ENCODE measurements at places on chromosomes 3 and 15.

- DNase-seq: no peak
These were observed 8.2 kb downstream of the SLC6A6 start for GRCh38 chr3:14410503-14411165.

DNA sequence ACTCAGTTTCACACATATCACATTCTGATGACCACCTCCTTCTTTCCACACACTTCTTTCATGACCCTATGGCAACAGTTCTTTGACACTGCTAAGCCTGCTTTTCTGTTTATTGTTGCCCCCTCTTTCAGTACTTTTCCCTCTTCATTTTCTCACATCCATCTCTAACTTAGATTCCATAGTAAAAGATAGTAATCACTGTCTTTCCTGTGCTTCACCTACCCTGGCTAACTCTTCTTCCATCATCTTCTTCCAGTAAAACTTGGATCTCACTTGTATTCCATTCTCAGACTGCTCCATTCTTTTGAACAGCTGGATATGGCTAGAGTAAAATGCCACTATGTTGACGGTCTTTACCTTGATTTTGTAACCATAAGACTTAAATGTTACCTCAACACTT is 632.6 kb upstream of the TGFBR2 start:
- no peak for DNase-seq

GRCh38 chr3:13081603-13082360 is 8.6 kb upstream of the IQSEC1 start:
- DNase-seq: no peak

GRCh38 chr3:11591002-11591355 is 52.7 kb downstream of the VGLL4 start:
- DNase-seq: no peak

DNA sequence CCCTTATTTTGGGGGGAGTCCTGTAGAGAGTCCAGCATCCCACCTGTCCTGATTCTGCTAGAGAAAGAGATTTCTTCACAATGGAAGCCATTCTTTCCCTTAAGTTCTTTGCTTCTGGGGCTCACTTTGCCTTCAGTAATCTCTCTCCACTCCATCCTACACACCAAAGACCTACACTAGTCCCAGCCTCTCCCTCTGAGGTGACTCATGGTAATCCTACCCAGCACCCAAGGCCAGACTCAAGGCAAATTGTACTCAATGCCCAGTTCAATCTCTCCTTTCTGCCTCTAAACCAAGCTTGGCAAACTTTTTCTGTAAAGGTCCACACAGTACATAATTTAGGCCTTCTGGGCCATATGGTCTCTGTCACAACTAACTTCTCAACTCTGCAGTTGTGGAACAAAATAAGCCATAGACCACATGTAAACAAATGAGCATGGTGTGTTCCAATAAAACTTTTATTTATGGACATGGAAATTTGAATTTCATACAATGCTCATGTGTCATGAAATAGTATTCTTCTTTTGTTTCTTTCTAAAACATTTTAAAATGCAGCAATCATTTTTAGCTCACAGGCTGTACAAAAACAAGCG is 72.5 kb downstream of the MRPL46 start:
- no peak for DNase-seq

DNA sequence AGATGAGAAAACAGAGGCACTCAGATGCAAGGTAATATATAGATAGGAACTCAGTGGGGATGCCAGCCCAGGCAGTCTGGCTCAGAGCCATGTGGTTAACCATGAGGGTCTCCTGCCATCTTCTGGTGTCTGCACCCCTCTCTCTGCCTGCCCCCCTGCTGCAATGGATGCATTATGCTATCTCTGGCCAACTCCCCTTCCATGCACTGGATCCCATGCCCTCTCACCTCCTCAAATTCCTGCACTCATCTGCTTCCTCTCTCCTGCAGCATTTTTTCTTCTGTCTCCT is 163.2 kb downstream of the STT3B start:
- DNase-seq: no peak

DNA sequence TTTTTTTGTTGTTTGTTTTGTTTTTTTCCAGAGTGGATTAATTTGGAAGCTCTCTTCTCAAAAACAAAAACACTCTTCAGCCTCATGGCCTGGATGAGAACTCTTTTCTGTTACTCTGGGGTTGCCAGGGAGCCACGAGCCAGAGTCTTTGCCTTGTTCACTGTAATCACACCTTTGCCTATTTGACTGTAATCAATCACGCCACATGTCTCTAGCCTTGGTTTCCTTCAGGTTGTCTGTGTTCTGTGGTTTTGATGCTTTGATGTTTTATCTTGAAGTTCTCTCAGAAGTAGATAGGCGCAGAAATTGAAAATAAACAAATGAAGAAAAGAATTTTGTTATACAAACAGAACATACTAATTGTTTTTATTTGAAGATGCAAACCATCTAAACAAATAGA is 62.3 kb upstream of the IGF1R start:
- DNase-seq: no peak

DNA sequence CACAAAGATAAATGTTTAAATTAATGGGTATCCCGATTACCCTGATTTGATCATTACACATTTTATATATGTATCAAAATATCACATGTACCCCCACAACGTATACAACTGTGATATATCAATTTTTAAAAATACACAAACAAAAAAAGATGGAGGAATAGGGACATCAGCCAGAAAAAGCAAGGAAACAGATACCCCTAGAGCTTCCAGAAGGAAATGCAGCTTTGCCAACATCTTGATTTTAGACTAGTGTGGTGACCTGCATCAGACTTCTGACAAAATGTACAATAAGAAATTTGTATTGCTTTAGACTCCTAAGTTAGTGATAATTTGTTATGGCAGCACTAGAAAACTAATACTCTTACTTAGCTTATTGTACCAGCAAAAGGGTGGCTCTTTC is 483.8 kb downstream of the TUSC7 start:
- DNase-seq: no peak

- DNase-seq: no peak
These were observed 215.1 kb downstream of the STT3B start for GRCh38 chr3:31747785-31748184.

- no peak for DNase-seq
These were observed 124.8 kb downstream of the VPS13C start for GRCh38 chr15:61935493-61935892.

GRCh38 chr3:113051302-113051711 is 60.5 kb downstream of the GTPBP8 start:
- DNase-seq: peak; percentile 74

GRCh38 chr3:194476784-194477183 is 10.0 kb downstream of the ATP13A3 start:
- DNase-seq: no peak

DNA sequence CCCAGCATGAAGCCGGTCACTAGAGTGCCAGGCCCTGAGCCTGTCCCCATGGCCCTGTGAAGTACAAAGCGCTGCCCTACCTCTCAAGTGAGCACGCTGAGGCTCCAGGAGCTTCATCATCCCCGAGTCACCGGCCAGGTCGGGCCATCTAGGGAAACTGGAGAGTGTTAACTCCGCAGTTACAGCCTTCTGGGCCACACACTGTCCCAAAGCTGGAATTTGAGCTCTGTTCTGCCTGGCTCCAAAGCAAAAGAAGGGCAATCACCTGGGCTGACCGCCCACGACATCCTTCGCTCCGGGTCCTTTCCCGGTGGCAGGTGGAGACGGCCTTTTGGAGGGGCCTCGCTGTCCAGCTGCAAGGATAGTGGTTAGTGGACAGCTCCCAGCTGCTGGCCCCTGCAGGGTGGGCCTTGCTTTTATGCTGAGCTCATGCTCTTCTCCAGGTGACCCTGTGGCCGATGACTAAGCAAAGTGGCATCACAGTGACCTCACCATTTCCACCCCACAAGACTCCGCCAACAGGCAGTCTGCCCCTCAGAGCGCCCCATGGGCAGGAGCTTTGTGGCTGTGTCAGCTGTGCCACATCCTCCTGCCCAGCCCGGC is 3.5 kb upstream of the MUC4 start:
- no peak for DNase-seq

DNA sequence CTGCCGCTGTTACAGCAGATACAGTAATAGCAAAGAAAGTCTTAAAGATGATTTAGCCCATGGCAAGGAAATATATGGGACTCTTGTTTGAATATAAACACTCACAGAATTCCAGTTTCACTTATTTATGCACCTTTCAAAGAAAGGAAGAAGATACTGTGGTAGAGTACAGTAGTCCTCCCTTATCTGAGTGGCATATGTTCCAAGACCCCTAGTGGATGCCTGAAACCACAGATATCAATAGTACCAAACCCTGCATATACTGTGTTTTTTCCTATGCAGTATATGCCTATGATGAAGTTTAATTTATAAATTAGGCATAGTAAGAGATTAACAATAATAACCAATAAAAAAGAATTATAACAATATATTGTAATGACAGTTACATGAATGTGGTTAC is 8.2 kb downstream of the MAP2K1 start:
- DNase-seq: no peak

DNA sequence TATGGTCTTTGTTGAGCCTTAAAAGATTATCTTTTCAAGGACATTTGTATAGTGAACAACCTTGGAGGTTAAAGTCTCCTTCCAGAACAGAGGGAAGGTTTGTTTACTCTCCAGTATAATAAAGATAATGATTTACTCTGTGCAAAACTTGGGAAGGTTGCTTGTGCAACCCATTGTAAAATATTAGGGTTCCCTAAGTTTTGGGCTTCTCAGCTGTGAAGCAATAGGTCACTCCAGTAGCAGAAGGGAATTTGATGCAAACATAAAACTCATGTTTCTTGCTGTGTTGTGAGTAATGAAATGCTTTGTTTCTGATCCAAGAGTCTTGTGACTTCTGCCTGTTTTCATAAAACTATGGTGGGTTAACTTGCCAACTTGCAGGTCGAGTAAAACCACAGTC is 177.5 kb downstream of the SUCNR1 start:
- DNase-seq: no peak

DNA sequence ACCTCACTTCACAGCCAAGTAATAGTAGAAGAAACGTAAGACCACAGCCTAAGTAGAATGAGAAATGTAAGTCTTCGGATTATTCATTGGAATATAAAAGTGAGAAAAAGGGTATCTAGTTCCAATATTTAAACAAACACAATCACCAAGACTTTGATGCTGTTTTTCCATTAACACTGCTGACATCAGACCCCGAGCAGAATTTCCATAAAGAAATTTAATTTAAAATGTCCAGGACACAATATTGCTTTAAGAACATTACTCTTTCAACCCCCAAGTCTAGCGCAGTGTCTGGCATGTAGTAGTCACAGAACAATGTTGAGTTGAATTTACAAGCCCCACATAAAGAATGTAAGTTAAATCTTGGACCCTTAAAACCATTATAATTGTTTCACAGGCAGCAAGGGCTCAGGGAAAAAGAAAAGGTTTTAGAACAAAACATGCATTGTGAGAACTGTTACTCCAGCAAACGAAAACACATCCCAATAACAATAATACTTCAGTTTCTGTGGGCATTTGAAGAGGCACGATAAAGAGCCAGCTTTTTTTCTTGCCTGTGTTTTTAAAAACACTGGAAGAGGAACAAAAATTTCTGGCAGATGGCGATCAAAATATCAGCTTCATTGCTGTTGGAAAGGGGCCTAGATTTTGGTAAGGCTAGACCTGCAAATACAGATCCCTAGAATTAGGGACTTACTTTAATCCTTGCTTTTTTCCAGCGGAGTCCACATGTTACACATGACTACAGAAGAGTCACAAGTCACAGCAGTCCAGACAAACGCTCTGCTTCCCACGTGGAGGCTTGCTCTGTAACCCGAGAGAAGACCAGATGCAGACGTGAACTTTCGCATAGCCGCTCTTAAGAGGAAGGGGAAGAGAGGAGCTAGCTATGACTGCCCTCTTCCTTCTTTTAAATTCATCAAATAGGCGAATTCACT is 77.9 kb upstream of the IGSF10 start:
- DNase-seq: no peak

- DNase-seq: no peak
These were observed 46.0 kb downstream of the GALK2 start for GRCh38 chr15:49215768-49216739.

DNA sequence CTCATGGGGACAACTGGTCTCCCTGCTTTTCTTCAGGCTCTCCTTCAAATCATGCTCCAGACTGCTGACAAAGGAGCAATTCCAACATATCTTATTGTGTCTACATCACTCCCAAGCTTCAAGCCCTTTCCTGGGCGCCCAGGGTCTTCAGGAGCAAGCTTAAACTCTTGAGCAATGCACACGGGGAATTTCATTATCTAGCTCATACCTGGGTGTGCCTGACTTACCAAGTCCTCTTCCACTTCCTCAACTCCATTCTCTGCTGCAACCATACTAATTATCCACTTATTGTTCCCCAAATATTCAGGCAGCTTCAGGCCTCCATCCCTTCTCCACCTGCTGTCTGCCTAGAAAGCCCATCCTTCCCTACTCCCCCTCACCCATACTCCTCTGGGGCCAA is 50.6 kb downstream of the B3GNT5 start:
- DNase-seq: no peak

DNA sequence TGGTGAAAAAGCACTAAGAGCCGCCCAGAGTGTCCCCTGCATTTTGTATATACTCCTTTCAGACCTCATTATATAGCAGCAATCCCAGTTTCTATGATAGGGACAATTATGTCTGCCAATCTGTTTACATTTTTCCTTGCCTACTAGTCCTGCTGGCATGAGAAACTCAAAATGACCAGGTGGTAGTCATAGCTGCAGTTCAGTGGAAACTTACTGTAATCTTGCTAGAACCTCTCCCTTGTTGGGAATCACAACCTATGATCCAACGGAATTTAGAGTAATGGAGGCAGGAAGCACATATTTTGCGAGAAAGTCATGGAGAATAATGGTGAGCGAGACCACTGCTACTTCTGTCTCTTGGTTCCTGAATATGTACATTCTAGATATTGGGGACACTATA is 28.6 kb upstream of the MINAR1 start:
- no peak for DNase-seq

DNA sequence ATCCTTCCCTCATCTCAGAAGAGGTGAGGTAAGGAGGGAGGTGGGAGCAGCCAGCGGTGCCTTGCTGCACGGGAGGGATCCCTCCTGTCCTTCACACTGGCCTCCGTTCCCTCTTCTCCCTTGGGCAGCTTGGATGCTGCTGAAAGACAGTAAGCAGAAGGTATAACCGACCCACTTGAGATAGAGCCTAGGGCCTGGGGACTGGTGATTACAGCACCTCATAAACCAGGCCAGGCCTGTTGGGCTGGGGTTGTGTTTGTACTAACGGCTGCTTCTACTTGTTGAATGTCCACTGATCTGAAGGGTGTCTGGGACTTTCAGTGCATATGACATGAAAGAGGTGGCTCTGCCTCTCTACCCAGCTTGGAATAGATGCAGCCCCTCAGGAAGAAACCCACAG is 25.0 kb downstream of the SEMA6D start:
- DNase-seq: no peak

DNA sequence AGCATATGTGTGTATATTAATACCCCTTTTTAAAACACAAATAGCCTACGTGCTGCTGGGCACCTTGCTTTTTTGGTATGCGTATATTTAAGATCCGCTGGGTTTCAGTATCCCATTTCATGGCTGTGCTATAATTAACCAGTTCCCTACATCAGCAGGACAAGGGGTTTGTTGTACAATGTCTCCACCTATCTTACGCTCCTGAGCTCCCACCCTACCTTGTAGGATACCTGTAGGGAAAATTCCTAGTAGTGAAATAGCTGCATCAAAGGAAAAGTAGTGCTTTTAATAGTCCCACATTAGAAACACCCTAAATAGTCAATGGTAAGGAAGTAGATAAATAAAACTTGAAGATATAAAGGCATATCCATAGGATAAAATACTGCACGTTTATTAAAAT is 1.4 kb downstream of the MAP6D1 start:
- no peak for DNase-seq
